ENCODE measurements at places on chromosomes 3 and 15.

GRCh38 chr15:41530363-41530956 lies 13.6 kb downstream of the RPAP1 start:
- DNase-seq, result no peak

DNA sequence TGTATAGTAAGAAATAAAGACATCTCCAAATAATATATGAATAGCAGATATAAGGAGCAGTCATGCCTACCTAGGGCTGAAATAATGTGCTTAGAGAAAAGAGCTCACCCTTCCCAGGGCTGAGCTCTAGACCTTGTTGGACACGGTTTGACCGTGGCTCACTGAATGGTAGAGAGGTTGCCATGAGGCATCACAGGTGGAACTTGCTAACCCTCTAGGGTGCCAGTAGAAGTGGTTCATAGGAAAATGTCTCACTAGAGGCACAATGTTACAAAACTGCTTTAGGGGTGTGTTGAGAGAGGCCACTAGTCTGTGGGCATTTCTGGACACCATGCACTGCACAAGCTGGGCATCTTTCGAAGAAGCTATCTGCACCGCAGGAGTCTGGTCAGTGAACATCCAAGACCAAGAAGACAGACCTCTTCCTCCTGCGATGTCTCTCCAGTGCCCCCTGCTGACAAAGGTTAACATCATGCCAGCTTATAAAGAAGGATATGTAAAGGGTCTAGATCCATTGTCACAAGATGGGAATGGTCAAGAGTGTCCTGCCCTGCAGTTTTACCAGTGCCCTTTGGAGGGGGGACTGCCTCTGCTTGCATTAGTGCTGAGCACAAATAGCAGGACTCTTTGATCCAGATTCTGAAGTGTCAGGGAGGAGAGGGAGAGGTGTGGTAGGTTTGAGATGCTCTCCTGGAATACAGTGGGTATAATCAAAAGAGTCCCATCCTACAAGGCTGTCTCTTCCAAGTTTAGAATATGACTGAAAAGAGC lies 266.8 kb downstream of the ZNF385D start:
- no peak for DNase-seq

DNA sequence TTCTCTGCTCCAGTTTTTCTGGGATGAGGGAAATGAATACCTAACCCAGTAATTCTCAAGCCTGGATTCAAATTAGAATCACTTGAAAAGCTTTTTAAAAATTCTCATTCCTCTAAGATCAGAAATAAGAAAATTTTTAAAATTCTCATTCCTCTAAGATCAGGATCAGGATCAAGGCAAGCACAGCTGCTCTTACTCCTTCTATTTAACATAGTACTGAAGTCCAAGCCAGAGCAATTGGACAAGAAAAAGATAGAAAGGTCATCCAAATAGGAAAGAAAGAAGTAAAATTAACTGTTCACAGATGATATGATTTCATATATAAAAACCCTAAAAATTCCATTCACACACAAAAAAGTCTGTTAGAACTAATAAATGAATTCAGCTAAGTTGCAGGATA lies 24.2 kb upstream of the CLRN1 start:
- DNase-seq, result no peak

GRCh38 chr3:64138656-64139375 lies 86.5 kb downstream of the PRICKLE2 start:
- DNase-seq, result no peak

DNA sequence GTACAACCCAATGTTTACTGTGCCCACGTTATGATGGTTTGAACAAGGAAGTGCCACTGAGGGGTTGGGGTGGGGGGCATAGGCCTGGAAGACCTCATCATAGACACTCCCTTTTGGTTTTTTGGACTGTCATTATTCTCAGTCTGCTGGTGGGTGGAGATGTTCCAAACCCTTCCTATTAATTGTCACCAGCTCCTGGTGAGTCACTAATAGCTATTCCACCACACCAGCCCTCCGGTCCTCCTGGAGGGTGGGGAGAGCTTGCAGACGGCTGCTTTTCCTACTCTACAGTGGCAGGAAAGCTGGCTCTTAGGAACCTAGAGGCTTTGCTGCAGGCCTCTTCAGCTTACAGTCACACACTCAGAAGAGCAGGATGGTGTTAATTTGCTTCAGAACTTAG lies 9.0 kb upstream of the COPG1 start:
- no peak for DNase-seq

- no peak for DNase-seq
Measured at GRCh38 chr3:116256843-116257485, 188.3 kb downstream of the LSAMP start.

DNA sequence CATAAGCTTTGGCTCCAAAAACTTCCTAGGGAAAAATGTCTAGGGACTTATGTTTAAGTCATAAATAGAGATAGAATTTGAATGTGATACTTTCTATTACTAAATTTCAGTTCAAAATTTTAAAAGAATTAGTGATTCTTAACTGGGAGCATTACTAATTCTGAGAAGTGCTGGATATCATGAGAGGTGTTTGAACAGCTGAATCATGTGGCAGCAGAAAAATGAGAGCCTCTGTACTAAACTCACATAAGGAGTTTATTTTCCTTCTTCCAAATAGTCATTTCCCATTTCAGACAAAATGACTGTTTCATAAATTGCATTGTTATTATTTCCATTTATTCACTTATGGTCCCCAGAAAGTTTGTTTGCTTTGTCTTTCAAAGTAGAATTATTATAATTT lies 62.7 kb downstream of the SLMAP start:
- DNase-seq, result no peak

DNA sequence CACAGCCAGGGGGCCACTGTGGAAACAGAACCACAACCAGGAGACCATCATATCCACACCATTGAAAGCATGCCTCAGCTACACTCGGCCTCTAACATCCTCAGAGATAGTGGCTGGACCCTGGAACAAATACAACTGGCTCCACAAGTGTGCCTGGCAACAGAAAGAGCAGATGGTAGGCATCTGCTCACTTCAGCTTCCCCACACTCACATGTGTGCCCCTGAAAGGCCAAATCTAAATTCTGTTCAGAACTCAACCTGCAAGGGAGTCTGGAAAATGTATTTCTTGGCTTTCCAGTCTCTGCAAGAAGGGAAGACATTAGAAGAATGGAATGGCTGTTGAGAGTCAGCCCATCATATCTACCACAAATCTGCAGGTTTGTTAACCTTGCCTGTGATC lies 54.7 kb upstream of the CTNNB1 start:
- no peak for DNase-seq

GRCh38 chr3:113055201-113055600 lies 64.4 kb downstream of the GTPBP8 start:
- DNase-seq, result no peak

GRCh38 chr3:152127058-152127457 lies 141.7 kb upstream of the MBNL1 start:
- no peak for DNase-seq

DNA sequence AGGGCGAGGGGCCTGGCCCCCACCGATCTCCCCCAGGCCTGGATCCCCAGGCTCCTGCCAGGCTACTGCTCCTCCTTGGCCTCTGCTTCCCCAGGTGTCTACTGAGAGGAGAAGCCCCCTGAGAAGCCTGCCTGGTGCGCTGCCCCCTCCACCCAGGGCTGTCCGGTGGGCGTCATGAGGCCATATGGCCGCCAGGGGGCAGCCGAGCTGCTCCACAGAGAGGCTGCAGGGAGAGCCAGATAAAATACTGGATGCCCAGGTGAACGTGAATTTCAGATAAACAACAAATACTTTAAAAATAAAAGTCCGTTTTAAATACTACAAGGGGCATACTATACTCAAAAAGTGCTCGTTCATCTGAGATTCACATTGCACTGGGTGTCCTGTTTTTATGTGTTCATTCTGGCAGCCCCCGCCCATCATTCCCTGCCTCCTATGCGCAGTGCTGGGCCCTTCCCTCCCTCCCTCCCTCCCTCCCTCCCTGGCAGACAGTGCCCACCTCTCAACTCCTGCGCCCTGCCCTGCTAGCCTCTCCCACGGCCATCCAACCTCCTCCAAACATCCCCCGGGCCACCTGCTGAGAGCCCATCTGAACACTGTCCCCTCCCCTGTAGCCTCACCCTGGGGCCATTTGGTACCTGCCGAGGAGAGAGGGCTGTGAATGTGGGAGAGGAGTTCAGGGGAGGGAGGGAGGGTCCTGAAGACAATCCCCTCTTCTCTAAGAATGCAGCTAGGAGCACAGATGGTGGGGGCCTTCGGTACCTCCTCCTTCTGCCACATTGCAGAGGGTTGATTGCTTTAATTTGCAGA lies 29.6 kb downstream of the PSTPIP1 start:
- DNase-seq, result peak; percentile 68

DNA sequence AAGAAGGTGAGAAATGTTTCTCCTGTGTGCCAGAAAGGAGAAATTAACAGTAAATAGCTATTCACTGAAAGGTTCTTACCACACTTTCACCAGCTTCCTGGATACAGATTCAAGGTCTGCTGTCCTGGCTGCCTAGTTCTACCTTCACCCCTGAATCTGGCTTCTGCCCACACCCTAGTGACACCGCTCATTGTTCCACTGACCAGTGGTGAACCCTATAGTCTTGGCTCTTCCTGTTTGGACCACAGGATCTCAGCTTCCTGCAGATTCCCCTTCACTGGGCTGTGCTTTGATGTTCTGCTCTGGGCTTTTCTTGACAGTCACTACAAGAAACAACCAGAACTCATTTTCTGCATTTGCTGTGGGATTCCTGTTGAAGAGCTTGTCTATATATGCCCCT lies 250.0 kb downstream of the XXYLT1 start:
- DNase-seq, result no peak

DNA sequence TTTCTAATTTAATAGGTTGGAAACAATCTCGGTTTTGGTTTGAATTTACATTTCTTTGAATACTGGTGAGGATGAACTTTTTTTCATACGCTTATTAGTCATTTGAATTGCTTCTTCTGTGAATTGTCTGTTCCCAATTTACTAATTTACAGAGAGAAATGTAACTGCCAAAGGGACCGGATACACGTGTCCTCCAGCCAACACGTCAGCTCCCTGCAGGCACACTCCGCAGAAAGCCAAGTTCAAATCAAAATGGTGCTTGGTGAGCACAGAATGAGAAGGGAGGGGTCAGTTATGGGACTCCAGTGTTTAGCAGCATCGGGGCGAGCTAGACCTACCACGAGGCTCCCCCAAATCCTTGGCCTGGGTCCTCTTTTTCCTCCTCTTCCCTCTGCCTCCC lies 10.8 kb upstream of the TSEN2 start:
- no peak for DNase-seq

DNA sequence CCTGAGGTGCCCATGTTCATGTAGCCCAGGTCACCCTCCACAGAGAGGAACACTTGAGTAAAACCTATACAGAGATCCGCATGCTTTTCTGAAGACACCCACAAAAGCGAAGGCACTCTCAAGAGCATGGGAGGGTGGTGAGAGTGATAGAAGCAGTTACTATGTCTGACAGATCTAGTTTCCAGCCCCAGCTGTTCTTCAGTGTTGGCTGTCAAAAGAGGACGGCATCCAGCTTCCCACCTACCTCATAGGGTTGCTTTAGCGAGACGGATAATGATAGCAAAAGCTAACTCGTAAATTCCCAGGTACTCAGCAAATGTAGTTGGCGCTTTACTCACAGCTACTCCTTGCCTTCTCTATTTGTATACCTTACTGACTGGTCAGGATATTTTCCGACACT lies 3.0 kb upstream of the MEX3B start:
- no peak for DNase-seq
